ENCODE measurements at places on chromosomes 13 and 19. TPM values are rescaled to one million over a fixed set of nuclear protein-coding genes. Genes with fewer than 3 reads are reported as not detected.

CASP14 gene
- polyA plus RNA-seq, result not detected

APC2 gene
- 2.1 TPM for polyA plus RNA-seq

KANK3 gene
- 4.6 TPM for polyA plus RNA-seq

CCDC124 gene
- polyA plus RNA-seq, result 111 TPM

MRI1 gene
- polyA plus RNA-seq, result 41.3 TPM

MAP3K10 gene
- polyA plus RNA-seq, result 9.7 TPM

- peak overlapping the region; percentile 94 for H3K27ac ChIP-seq
- H3K36me3 ChIP-seq, result peaks cover 3% of the 10 kb centered on the region
- H3K4me3 ChIP-seq, result peak overlapping the region; percentile 99
- peak; percentile 94 for DNase-seq
- no peaks in the 10 kb centered on the region for H3K27me3 ChIP-seq
These were observed 1.2 kb downstream of the RABAC1 start for GRCh38 chr19:41957838-41958366.

DNA sequence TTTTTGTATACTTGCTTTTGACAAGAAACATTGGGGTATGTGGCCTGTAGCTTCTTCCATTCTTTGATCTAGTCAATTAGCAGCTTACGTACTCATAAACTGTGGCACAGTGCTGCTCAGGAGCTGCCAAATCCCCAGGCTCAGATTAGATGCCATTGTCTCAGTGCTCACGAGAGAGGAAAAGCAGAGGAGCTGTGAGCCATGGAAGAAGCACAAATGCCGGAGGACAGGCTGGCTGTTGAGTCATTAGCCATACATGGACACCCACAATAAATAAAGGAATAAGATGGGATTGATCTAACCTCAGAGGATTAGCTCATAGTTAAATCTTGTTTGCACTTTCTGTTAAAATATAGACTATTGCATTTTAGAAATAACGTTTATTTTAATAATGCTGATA is 121.7 kb downstream of the POSTN start:
- no peaks in the 10 kb centered on the region for H3K36me3 ChIP-seq
- H3K4me1 ChIP-seq, result no peaks in the 10 kb centered on the region
- H3K4me3 ChIP-seq, result no peak overlapping the region
- no peak for DNase-seq

GRCh38 chr19:45499196-45500180 is 1.2 kb downstream of the PPM1N start:
- no peak overlapping the region for H3K4me3 ChIP-seq
- DNase-seq, result peak; percentile 69
- H3K4me1 ChIP-seq, result peaks cover 16% of the 10 kb centered on the region
- no peaks in the 10 kb centered on the region for H3K36me3 ChIP-seq
- H3K27ac ChIP-seq, result no peak overlapping the region

DNA sequence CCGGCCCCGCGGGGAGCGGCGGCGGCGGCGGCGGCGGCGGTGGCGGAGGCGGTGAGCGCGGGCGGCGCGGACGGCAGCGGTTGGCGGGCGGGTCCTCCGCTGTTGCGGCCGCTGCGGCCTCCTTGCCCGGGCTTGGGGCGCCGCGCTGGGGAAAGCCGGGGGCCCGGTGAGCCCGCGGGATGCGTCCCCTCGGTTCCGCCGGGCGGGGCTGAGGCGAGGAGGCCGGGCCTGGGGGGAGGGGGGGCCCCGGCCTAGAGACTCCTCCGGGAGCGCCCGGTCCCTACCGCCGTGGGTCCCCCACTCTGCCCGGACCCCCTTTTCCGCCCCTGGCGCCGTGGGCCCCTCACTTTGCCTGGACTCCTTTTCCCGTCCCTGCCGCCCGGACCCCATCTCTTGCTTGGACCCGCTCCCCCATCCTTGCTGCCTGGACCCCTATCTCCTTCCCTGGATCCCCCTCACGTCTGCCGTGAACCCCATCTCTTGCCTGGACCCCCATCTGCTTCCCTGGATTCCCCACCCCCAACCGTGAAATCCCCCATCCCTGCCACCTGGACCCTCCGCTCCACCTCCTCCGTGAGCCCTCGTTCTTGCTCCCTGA is 28.6 kb upstream of the NDUFS7 start:
- no peaks in the 10 kb centered on the region for H3K36me3 ChIP-seq
- H3K4me3 ChIP-seq, result peak overlapping the region; percentile 71
- no peaks in the 10 kb centered on the region for H3K27me3 ChIP-seq
- DNase-seq, result no peak

DNA sequence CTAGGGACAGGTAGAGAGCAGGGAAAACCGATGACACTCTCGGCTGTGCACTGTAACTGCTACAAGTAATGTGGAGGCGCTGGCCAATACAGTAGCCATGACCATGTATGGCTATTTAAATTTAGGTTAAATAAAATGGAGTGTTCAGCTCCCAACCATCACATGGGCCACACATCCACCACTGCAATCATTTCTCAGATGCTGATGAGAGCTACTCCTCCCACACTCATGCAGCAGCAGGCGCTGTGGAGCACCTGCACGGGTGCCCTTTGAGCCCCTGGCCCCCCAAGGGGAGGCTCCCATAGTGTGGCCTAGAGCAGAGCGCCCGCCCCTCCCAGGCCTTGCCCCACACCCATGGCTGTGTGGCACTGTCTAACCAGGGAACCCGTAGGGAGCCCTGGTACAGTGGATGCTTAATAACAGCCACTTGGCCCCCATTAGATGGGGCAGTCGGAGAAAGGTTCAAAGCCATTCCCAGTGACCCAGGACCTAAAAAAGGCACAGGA is 6.0 kb downstream of the ACP4 start:
- peak; percentile 65 for DNase-seq
- H3K36me3 ChIP-seq, result peaks cover 7% of the 10 kb centered on the region
- H3K27me3 ChIP-seq, result no peaks in the 10 kb centered on the region
- peaks cover 2% of the 10 kb centered on the region for H3K4me1 ChIP-seq

DNA sequence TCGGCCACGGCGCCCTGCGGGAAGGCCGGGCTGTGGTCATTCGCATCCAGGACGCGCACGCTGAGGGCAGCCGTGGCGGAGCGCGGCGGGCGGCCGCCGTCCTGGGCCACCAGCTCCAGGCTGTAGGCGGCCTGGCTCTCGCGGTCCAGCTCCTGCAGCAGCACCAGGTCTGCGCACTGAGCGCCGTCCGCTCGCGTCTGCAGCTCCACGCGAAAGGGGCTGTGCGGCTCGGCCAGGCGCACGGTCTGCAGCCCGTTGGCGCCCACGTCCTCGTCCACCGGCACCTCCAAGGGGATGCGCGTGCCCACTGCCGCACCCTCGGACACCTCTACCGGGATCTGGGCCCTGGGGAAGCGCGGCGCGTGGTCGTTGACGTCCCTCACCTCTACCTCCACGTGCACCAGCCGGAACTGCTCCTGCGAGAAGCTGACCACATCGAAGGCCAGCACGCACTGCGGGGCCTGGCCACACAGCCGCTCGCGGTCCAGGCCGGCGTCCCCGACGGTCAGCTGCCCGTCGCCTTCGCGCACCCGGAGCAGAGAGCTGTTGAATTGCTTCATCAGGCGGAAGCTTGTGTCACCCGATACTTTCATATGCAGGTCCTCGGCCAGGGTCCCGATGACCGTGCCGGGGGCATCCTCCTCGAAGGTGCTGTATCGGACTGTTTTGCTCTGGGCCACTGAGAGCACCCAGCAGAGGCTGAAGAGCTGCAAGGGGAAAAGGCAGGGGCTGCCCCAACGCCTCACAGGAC is 583 bp downstream of the PCDH8 start:
- H3K27me3 ChIP-seq, result peaks cover 52% of the 10 kb centered on the region
- DNase-seq, result no peak

- no peak overlapping the region for H3K27ac ChIP-seq
- no peak overlapping the region for H3K4me3 ChIP-seq
- H3K27me3 ChIP-seq, result no peaks in the 10 kb centered on the region
- no peaks in the 10 kb centered on the region for H3K4me1 ChIP-seq
These were observed 83.4 kb downstream of the KCNRG start for GRCh38 chr13:50098693-50099092.

DNA sequence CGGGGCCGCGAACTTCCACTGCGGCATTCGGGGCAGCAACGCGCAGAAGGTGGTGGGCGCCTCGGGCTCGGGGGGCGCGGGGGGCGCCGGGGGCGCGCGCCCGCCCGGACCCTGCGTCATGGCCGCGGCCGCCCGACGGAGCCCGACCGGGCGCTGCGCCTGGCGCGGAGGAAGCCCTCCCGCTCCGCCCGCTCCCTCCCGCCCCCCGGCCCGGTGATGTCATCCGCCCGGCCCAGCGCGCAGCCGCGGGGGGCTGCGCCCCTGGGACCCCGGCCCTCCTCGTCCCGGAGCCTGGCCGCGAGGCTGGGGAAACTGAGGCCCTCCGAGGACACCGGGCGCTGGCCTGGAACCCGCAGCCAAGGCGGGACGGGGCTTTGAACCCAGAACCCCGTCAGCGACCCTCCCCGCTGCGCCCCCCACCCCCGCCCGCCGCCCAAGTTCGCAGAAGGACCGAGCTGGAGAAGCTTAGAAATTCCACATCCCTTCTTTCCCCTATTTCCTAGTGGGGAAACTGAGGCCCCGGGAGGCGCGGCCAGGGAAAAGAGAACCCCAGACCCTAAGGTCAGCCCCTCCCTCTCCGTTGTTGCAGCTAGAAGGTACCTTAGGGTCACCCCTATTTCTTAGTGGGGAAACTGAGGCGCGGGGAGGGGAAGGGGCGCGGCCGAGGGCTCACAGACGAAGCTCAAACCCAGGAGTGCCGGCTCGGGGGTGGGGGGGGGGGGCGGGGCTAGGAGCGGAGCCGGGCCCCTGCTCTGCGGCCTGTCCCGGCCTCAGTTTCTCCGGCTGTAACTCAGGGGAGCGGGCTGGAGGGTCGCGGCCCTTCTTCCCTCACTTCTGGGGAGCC is at the start of gene SHC2:
SHC2 (minus strand) TSS at position 157 of the 844 bp plus-strand sequence; CDS start at position 120, 37 bp downstream.
- peaks cover 3% of the 10 kb centered on the region for H3K27me3 ChIP-seq
- no peaks in the 10 kb centered on the region for H3K4me1 ChIP-seq

DNA sequence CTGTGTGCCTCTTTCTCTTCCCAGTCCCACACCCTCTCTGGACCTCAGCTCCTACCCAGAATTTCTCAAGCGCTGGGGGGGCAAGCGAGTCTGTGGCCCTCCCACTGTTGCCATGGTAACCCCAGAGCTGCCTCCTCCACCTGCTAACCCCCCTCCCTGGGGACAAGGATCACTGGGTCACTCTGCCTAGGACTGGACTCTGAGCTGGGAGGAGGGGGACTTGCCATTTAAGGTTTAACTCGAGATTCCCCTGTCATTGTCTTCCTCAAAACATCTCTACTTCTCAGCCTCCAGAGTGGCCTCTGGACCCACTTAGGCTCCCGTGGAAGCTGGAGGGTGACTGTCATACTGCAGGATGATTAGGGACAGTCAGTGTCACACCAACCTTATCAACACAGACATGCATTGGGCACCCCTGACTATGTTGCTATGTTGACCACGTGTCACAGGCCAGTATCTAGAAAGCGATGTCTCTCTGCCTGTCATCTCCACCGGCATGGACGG is 2.2 kb downstream of the PALM3 start:
- peaks cover 2% of the 10 kb centered on the region for H3K4me1 ChIP-seq
- H3K36me3 ChIP-seq, result no peaks in the 10 kb centered on the region
- no peaks in the 10 kb centered on the region for H3K27me3 ChIP-seq
- no peak overlapping the region for H3K27ac ChIP-seq
- DNase-seq, result peak; percentile 59
- no peak overlapping the region for H3K4me3 ChIP-seq

GRCh38 chr13:20274466-20274865 is 42.3 kb upstream of the GJB6 start:
- H3K27ac ChIP-seq, result no peak overlapping the region
- H3K4me3 ChIP-seq, result no peak overlapping the region
- H3K27me3 ChIP-seq, result no peaks in the 10 kb centered on the region
- DNase-seq, result no peak
- H3K36me3 ChIP-seq, result no peaks in the 10 kb centered on the region

GRCh38 chr13:50995854-50996253 is 86.3 kb downstream of the RNASEH2B start:
- peak; percentile 91 for DNase-seq
- H3K27me3 ChIP-seq, result no peaks in the 10 kb centered on the region
- no peak overlapping the region for H3K4me3 ChIP-seq
- peaks cover 74% of the 10 kb centered on the region for H3K4me1 ChIP-seq
- H3K27ac ChIP-seq, result no peak overlapping the region
- no peaks in the 10 kb centered on the region for H3K36me3 ChIP-seq

- no peak overlapping the region for H3K27ac ChIP-seq
- no peak for DNase-seq
- H3K4me3 ChIP-seq, result no peak overlapping the region
- peaks cover 9% of the 10 kb centered on the region for H3K4me1 ChIP-seq
These were observed 2.5 kb downstream of the TMEM259 start for GRCh38 chr19:1018393-1018792.

DNA sequence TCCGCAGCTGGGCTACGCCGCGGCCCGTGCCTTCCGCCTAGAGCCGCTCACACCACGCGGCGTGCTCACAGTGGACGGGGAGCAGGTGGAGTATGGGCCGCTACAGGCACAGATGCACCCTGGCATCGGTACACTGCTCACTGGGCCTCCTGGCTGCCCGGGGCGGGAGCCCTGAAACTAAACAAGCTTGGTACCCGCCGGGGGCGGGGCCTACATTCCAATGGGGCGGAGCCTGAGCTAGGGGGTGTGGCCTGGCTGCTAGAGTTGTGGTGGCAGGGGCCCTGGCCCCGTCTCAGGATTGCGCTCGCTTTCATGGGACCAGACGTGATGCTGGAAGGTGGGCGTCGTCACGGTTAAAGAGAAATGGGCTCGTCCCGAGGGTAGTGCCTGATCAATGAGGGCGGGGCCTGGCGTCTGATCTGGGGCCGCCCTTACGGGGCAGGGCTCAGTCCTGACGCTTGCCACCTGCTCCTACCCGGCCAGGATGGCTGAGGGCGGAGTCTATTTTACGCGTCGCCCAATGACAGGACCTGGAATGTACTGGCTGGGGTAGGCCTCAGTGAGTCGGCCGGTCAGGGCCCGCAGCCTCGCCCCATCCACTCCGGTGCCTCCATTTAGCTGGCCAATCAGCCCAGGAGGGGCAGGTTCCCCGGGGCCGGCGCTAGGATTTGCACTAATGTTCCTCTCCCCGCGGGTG is 7.4 kb downstream of the DBP start:
- H3K36me3 ChIP-seq, result no peaks in the 10 kb centered on the region
- peak overlapping the region; percentile 79 for H3K27ac ChIP-seq
- peak; percentile 98 for DNase-seq
- H3K27me3 ChIP-seq, result no peaks in the 10 kb centered on the region

- no peak for DNase-seq
- no peak overlapping the region for H3K27ac ChIP-seq
- no peaks in the 10 kb centered on the region for H3K27me3 ChIP-seq
- H3K36me3 ChIP-seq, result no peaks in the 10 kb centered on the region
- no peaks in the 10 kb centered on the region for H3K4me1 ChIP-seq
These were observed 118.4 kb upstream of the CLDN10 start for GRCh38 chr13:95434111-95434510.

- no peaks in the 10 kb centered on the region for H3K4me1 ChIP-seq
- H3K27me3 ChIP-seq, result no peaks in the 10 kb centered on the region
- H3K36me3 ChIP-seq, result no peaks in the 10 kb centered on the region
- no peak overlapping the region for H3K27ac ChIP-seq
These were observed 13.6 kb upstream of the C5AR1 start for GRCh38 chr19:47296036-47296435.

DNA sequence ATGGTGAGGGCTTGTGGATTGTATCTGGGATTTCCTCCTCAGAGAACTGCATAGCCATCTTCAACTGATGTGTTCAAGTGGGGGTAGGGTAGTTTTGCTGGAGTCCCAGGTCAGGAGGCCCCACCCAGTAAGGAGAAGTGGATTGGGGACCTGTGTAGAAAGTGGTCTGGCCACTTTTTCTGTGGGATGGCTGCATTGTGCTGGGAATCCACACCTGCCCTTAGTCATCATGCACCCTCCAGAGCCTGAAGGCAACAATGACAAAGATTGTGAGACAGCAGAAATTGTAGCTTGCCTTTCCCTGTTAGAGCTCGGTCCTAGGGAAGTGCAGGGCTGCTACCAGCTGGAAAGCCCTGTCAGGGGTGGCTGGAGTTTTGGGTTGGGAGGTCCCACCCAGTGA is 255.4 kb downstream of the NDFIP2 start:
- no peak overlapping the region for H3K27ac ChIP-seq
- H3K36me3 ChIP-seq, result no peaks in the 10 kb centered on the region
- no peak overlapping the region for H3K4me3 ChIP-seq
- H3K4me1 ChIP-seq, result no peaks in the 10 kb centered on the region
- H3K27me3 ChIP-seq, result no peaks in the 10 kb centered on the region
